Stimulated activated CD8-positive, alpha-beta memory T cell treated with anti-CD3 and anti-CD28 coated beads, Interleukin-7, amount 100 ng/mL, for 4 hours (primary cell): ENCODE measurements at places on chromosomes 12 and 14.

DNA sequence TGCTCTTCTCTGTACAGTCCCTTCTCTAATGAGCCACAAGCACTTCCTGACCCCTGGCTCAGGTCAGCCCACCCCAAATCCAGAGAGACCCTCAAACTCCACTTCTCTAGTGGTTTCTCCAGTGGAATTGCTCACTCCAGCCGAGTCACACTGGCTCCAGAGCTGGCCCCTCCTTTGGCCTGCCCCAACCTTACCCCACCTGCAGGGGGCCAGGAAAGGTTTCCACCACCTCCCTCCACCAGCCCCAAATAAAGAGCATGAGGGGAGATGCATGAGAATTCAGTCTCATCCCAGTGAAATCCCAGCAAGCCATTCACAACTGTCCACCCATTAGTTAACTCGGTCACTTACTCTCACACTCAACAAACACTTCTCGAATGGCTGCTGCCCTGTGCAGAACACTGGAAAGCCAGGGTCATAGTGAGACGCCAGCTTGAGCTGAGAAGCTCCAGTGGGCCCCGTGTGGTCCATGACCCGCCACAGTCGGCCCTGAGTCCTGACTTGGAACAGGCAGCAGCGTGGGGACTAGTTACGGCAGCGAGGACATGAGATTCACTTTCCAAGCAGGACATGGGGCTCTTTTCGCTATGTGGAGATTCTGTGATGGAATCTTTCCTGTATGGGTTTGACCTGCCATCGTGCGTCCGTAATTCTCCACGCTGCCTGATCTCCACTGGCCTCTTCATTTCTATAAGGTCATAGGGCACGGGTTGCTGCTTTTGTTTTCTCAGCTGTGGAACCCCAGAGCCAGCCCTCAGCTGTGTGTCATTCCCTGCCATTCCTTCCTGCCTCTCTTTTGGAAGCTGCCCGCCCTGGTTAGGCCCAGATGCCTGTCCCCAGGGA, 44.2 kb downstream of the SLC6A12 start:
- no peak for DNase-seq

DNA sequence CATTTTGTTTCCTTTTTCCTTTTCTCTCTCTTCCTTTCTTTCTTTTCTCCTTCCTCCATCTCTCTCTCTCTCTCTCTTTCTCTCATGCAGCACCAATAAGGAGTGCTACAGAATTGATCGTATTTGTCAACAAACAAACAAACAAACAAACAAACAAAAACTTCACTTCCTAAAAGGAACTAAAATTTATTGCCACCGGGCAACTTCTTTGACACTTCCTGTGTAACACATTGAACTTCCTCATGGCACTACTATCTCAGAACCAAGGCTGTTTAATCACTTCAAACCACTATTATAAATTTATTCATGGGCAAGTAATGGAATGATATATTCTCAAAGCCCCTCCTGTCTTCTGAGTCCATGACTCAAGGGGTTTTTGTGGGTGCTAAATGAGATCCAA, 51.3 kb downstream of the SERPINA3 start:
- no peak for DNase-seq

GRCh38 chr12:47270782-47271664, 191.3 kb upstream of the AMIGO2 start:
- DNase-seq, result no peak

GRCh38 chr12:27936196-27936595, 36.3 kb downstream of the PTHLH start:
- no peak for DNase-seq

- no peak for DNase-seq
Measured at GRCh38 chr12:59937148-59937547, 341.3 kb downstream of the SLC16A7 start.

DNA sequence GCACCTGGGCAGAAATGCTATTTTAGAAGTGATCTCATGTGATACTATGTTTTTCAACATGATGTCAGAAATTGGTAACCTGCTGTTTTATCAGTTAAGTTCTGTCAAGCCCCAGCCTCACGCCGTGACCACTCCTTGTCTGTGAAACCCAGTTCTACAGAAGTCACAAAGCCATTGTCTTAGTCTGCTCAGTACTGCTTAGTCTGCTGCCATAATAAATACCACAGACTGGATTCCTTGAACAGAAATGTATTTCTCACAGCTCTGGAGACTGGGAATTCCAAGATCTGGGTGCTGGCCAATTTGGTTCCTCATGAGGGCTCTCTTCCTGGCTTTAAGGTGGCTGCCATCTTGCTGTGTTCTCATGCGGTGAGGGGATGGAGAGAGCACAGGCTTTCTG, 176.9 kb downstream of the PRKCH start:
- DNase-seq, result no peak

DNA sequence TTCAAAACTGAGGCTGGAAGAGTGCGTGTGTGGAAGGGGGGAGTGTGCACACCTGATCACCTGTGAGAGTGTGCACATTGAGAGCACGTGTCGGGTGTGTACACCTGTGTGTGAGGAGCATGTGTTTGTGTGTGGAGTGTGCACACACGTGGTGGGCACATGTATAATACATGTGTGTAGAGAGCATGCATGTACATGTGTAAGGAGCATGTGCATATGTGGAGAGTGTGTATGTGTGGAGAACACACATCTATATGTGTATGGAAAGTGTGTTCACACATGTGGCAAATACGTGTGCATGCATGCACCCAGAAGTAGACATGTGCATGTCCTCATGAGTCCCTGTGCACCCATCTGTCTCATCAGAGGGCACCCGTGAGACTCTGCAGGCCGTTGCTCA, 63.1 kb upstream of the GPR68 start:
- no peak for DNase-seq

- DNase-seq, result no peak
Measured at GRCh38 chr12:38555620-38556591, 239.3 kb downstream of the ALG10B start.

GRCh38 chr12:89339526-89339925, 12.8 kb downstream of the DUSP6 start:
- no peak for DNase-seq

DNA sequence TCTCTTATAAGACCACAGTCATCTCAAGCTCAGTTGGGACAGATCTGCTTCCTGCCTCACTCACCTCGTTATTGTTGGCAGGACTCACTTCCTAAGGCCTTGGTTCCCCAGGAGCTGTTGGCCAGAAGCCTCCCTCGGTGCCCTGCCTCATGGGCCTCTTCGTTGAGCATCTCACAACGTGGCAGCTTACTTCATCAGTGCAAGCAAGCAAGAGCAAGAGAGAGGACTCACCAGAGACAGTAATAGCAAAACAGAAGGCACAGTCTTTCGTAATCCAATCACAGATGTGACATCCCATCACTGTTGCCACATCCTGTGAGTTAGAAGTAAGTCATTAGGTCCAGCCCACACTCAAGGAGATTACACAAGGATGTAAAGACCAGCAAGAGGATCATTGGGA, 5.1 kb upstream of the NUMB start:
- DNase-seq, result no peak

- DNase-seq, result no peak
Measured at GRCh38 chr14:101491841-101492240, 69.5 kb upstream of the DIO3 start.

GRCh38 chr14:58972233-58973017, 216.0 kb upstream of the DAAM1 start:
- no peak for DNase-seq

DNA sequence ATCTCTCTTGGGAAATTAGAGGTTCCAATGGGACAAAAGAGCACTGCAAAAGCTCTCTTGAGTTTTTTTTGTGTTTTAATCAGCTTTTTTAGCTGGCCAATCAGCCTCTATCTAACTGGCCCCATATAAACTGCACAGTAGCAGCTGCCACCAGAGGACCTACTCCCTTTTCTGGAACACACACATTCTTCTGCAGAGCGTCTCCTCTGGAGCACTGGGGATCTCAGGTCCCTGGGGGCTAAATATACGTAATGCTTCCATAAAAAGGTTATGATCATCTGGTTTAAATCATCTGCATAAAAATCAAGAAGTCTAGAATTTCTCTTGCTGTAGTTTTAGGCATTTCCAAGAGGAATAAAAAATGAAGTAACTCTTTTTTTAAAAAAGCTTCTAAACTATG, 32.3 kb downstream of the TSPAN8 start:
- no peak for DNase-seq

DNA sequence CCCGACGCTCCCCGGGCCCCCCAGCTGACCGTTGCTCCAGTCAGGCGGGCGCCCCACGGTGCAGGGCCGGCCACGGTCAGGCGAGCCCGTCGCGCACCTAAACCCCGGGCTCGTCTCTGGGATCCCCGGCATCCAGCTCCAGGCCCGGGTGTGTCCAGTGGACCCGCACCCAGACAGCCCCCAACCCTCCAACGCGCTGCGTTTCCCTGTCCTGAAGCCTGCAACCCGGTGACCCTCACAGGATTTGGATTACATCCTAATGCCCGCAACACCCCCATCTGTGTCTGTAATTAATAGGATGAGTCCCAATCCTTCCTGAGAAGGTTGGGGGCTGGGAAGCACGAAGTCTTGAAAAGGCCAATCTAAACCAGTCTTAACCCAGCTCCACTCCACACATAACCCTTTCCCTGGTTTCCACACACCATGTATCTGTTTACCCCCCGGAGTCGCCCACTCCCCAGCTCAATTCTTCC, 10.4 kb downstream of the CPNE6 start:
- DNase-seq, result no peak

GRCh38 chr12:12469386-12469785, 93.3 kb downstream of the DUSP16 start:
- DNase-seq, result no peak

GRCh38 chr14:34981743-34982420, 910 bp upstream of the SRP54 start:
- DNase-seq, result no peak

DNA sequence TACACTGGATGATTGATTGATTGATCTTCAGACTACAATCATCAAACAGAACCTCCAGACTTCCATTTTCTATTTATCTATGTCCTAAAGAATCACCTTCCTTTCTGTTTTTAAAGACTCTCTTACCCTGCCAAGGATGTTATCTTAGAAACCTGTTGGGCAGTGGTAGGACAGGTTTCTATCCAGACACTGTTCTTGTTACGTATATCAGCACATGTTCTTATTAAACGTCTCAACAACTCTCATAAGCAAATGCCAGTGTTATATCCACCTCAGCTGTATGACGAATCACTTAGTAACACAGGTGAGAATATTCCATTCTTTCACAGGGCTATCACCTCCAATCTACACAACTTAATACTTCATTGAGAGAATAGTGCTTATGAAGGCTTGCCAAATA, 40.2 kb upstream of the RPL10L start:
- DNase-seq, result no peak

- DNase-seq, result no peak
Measured at GRCh38 chr14:80077262-80077661, 134.0 kb downstream of the DIO2 start.

GRCh38 chr14:80049055-80049454, 162.2 kb downstream of the DIO2 start:
- no peak for DNase-seq

- no peak for DNase-seq
Measured at GRCh38 chr12:67927324-67927723, 61.9 kb upstream of the IFNG-AS1 start.

DNA sequence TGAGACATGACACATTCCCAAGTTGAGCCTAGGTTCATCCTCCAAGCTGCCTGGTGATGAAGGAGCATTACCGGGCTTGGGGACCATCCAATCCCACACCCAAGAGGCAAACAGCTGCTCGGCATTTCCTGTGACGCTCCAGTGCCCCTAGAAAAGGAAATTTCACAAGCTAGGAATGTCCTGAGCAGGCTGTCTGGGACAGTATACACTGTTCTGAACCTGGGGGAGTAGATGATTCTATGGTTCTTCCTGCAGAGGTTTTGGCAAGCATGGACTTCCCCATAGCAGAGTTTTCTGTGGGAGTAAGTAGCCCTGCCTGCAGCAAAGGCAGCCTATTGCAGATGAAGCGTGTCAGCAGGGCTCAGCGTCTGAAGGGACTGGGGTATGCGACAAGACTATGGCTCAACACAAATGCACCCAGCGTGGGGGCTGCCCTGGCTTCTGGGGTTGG, 47.4 kb upstream of the SRSF5 start:
- DNase-seq, result no peak

- DNase-seq, result no peak
Measured at GRCh38 chr12:30774599-30774998, 19.8 kb upstream of the CAPRIN2 start.

GRCh38 chr14:71734885-71735284, 197.3 kb upstream of the RGS6 start:
- DNase-seq, result no peak

DNA sequence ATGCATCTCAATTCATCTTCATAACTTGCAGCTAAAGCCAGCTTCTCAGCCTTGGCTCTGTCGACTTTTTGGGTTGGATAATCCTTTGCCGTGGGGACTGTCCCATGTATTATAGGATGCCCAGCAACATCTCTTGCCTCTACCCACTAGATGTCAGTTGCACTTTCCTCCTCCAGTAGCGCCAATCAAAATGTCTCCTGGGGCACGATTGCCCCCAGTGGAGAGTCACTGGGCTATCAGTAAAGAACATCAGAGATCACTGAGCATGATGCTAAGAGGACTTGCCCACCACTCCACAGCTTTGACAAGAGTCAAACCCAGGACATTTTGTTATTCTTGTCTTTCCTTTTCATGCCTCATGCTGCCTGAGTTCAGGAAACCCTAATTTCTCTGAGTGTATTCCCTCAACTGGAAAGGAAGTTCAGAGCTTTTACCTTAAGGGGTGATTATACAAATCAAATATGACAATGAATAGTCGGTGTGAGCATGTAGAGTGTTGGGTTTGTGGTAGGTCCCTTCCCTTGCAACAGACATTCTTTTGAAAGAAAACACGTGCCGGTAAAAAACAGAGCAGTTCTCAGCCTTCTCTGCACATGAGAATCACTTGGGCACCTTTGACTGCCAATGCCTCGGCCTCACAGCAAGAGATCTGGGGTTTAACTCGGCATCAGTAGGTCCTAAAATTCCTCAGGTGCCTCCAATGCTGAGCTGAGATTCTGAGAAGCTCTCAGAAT, 980.6 kb downstream of the VRK1 start:
- DNase-seq, result no peak

GRCh38 chr12:93080994-93081809, 152.1 kb upstream of the EEA1 start:
- DNase-seq, result no peak

- no peak for DNase-seq
Measured at GRCh38 chr14:73243748-73244147, 6.4 kb downstream of the PAPLN start.

DNA sequence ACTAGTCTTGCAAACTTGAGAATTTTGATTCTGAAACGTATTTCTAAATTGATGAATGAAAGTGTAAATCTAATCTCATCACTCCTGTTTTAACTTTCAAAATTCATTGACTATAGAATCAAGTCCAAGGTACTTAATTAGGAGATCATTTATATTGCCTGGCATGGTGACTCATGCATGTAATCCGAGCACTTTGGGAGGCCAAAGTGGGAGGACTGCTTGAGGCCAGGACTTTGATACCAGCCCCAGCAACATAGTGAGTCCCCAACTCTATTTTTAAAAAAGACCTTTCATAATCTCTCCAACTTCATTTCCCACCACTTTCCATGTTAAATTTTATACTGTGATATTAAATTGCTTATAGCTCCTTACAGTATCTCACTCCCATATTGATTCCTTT, 3.0 kb upstream of the MIPOL1 start:
- DNase-seq, result no peak
